T follicular helper cell (primary cell): ENCODE measurements at places on chromosomes 12 and 14.

GRCh38 chr12:79885911-79886490, 48.9 kb downstream of the PPP1R12A start:
- DNase-seq, result no peak

DNA sequence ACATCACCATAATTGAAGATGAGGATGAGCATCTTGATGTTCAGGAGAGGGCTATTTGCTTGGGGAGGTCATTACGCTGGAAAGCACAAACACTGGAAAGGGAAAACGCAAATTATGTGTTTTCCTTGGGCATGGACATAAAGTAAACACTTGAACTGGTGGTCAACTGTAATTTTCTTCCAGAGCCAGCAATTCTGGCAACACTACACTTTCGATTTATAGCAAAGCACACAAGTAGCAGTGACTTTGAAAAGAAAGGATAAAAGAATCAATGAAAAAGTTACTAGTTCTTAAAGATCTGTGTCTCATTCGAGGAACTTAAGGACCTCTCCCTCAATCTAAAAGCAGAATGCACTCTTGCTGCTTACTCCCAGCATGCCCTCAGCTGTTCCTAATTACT, 2.2 kb downstream of the CLEC14A start:
- DNase-seq, result no peak

- DNase-seq, result no peak
These were observed 2.9 kb downstream of the GLIPR1 start for GRCh38 chr12:75483431-75483830.

DNA sequence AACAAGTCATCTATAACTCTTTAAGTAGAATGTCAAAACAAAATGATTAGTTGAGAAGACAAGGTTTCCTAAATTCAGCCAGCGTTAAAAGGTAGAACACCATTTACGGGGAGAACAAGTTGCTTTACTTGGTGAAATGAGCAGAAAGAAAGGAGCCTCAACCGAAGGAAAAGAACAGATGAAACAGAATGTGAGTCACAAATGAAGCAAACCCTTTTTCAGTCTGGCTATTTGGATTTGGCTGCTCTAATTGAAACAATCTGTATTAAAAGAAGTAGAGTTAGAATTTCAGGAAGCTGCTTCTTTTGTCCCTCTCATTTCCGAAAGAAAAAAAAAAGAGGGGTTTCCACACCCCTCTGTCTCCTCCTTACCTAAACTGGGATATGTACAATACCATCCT, 34.6 kb downstream of the CEP128 start:
- DNase-seq, result no peak

GRCh38 chr12:56941299-56942017, 7.2 kb upstream of the SDR9C7 start:
- no peak for DNase-seq

- DNase-seq, result no peak
These were observed 391.9 kb upstream of the ATP2B1 start for GRCh38 chr12:90100579-90100978.

- no peak for DNase-seq
These were observed 178.1 kb downstream of the ACSS3 start for GRCh38 chr12:81255947-81256346.

- DNase-seq, result no peak
These were observed 363.6 kb upstream of the SFSWAP start for GRCh38 chr12:131347345-131347714.

GRCh38 chr14:63486738-63487137, 56.4 kb downstream of the PPP2R5E start:
- DNase-seq, result no peak

DNA sequence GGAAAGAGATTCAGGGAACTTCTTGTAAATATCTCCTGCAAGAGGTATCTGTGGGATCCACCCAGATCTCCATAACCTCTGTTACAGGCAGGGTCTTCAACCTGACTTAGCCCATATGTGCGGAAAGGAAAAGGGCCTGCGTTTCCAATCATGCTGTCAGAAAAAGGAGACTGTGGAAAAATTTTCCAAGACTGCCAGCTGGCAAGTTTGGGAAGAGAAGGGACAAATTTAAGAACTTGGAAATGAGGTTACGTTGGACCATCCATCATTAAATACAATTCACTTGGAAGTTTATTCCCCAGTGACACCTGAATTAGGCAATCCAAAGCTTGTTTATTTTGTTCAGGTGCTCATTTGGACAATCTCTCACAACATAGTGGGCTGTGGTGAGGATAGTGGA, 13.9 kb downstream of the PTHLH start:
- DNase-seq, result no peak

GRCh38 chr14:88312257-88312656, 10.8 kb downstream of the KCNK10 start:
- no peak for DNase-seq

DNA sequence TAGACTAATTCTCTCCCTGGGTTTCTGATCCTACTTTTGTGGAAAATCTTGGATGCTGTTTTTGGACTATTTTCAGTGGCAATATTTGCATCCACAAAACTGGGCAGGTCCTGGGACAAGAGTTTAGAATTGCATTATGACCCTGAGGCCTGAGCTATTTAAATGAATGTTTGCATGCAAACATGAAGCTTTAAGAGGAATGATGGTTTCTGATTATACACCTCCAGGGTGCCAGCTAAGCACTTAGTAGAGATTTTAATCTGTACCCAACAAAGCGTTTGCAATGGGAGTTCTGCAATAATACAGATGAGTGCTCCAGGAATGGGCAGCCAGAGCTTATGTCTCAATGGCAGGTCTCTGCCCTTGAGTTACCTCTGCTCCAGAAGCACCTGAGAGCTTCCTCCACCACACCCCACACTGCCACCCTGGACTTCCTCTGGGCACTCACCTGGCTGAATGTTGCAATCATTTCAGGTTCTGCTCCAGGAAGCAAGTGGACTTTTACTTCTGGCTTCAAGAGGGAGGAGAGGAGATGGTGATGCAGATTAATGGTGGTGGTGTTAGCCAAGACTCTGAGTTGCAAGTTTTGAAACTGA, 6.0 kb upstream of the SPTLC2 start:
- no peak for DNase-seq

- no peak for DNase-seq
These were observed 92.6 kb upstream of the MAP1LC3B2 start for GRCh38 chr12:116466536-116466935.

- no peak for DNase-seq
These were observed 217.4 kb downstream of the SLC41A2 start for GRCh38 chr12:104740668-104741067.

DNA sequence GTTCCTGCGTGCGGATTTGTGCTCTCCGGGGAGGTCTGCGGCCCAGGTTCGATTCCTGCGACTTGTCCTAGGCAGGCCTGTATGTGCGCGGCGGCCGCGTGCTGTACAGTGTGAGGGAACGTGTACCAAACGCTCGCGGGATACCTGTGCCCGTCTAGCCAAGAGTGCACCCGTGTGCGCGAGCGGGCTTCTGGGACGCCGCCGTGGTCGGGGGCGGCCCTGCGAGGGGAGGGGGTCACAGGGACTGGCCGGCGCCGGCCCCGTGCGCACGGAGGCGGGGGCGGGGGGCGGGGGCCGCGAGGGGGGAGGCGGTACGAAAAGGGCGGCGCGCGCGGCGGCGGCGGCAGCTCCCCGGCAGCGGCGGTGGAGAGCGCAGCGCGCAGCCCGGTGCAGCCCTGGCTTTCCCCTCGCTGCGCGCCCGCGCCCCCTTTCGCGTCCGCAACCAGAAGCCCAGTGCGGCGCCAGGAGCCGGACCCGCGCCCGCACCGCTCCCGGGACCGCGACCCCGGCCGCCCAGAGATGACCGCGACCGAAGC, at the start of gene DLK1:
TSS of gene DLK1 (plus strand) at position 343 of the 536 bp plus-strand sequence. CDS start at position 520, 177 bp downstream.
- no peak for DNase-seq

- no peak for DNase-seq
These were observed 610.6 kb upstream of the TBX3 start for GRCh38 chr12:115294453-115295133.

DNA sequence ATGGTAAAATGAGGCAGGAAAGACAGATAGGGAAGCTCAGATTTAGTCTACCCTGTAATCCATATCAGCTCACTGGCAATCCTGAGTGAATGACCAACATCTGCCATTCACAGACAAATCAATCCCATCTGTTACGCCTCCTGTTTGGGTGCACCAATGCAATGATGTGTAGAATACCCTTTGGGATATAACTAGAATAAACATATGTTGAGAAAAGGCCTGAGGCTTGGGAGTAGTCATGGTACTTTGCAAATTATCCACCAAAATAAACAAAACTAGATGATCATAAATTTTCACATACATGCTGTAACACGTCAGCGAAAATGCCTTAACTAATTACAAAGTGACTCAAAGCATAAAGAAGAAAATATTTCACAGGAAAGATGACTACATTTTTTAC, 78.8 kb downstream of the KCNC2 start:
- DNase-seq, result no peak

GRCh38 chr12:75816897-75817296, 214.7 kb downstream of the PHLDA1 start:
- DNase-seq, result no peak

- DNase-seq, result no peak
These were observed 235.5 kb upstream of the NOS1 start for GRCh38 chr12:117596968-117597367.

- no peak for DNase-seq
These were observed 125.3 kb upstream of the PRMT8 start for GRCh38 chr12:3365463-3366411.

- no peak for DNase-seq
These were observed 120.1 kb downstream of the ITPR2 start for GRCh38 chr12:26712892-26713291.

- DNase-seq, result no peak
These were observed 10.1 kb downstream of the TMEM119 start for GRCh38 chr12:108587826-108588225.

DNA sequence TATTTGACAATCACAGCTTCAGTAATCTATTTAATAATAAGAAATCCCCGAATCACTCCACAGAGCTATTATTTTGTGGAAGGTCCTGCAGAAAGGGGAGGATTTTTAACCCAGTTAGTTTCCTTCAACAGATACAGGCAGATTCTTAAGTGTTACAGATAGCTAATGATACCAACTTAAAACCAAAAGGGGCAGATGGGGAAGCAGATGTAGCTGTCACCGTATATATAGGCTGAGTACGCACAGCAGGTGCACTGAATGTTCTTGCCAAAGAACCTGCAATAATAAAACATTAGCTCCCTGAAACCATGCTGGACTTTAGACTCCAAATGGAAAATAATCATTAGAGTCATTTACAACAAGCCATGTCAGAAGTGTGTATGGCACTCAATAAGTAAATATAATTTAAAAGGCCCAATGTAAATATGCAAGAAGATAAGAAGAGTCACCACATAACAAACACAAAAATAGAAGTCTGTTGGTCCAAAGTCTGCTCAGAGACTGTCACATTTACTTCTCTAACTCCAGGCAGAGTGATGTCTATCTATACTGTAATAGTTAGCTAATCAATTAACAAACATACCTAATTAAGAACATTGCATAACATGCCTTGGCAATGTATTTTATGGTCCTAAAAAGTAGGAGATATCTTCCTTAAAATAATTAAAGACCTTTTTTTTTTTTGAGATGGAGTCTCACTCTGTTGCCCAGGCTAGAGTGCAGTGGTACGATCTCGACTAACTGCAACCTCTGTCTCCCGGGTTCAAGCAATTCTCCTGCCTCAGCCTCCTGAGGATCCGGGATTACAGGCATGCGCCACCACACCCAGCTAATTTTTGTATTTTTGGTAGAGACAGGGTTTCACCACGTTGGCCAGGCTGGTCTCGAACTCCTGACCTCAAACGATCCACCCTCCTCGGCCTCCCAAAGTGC, 78.8 kb downstream of the SEC23A start:
- no peak for DNase-seq
